ENCODE measurements at places on chromosomes 6 and 20. TPM values are rescaled to one million over a fixed set of nuclear protein-coding genes. Genes with fewer than 3 reads are reported as not detected.

Gene CGA
- total RNA-seq, result not detected

Gene GRM1
- not detected for total RNA-seq

Gene GPR63
- not detected for total RNA-seq

Gene NHSL1
- 22.7 TPM for total RNA-seq

Gene ULBP2
- total RNA-seq, result 9.6 TPM

Gene VIP
- total RNA-seq, result 0.91 TPM

Gene B3GALT4
- 3.3 TPM for total RNA-seq

Gene ISM1
- total RNA-seq, result not detected

Gene TDRD6
- not detected for total RNA-seq

Gene CRISP2
- not detected for total RNA-seq

Gene DCBLD1
- 37.4 TPM for total RNA-seq

Gene BHLHE23
- not detected for total RNA-seq

Gene CALHM5
- total RNA-seq, result 11.4 TPM

Gene PACSIN1
- total RNA-seq, result not detected

Gene CALHM4
- 0.46 TPM for total RNA-seq

Gene PGC
- total RNA-seq, result not detected

Gene LAMA2
- 43.3 TPM for total RNA-seq

Gene ULBP3
- 6.1 TPM for total RNA-seq

Gene SNPH
- total RNA-seq, result 4.9 TPM

Gene OPN5
- total RNA-seq, result not detected

Gene AKAP12
- 340 TPM for total RNA-seq

Gene TRAPPC3L
- under 0.01 TPM for total RNA-seq

Gene HRH3
- not detected for total RNA-seq

Gene PACRG
- total RNA-seq, result not detected

Gene CENPW
- 28.9 TPM for total RNA-seq

Gene HAO1
- total RNA-seq, result not detected

Gene C6orf141
- total RNA-seq, result 2.7 TPM

Gene SLC2A10
- total RNA-seq, result 13.3 TPM

Gene RSPH3
- total RNA-seq, result 1.5 TPM

Gene SLC22A16
- total RNA-seq, result not detected

Gene KCNB1
- under 0.01 TPM for total RNA-seq

Gene ZNFX1
- total RNA-seq, result 26.0 TPM

Gene PDE7B
- 18.8 TPM for total RNA-seq

Gene GNAS-AS1
- total RNA-seq, result 0.15 TPM

Gene GSTA2
- not detected for total RNA-seq

Gene LY6G6C
- total RNA-seq, result not detected

Gene ABCF1
- total RNA-seq, result 44.2 TPM

Gene ATG5
- 66.6 TPM for total RNA-seq

Gene MRPL18
- 133 TPM for total RNA-seq

Gene ANKRD66
- not detected for total RNA-seq

Gene OR2H2
- not detected for total RNA-seq

Gene JAG1
- total RNA-seq, result 98.8 TPM

Gene KIF13A
- total RNA-seq, result 34.5 TPM

Gene ACTL10
- 3.6 TPM for total RNA-seq

Gene TNXB
- under 0.01 TPM for total RNA-seq

Gene NRSN1
- not detected for total RNA-seq

Gene ATXN1
- 13.0 TPM for total RNA-seq

Gene DDX43
- total RNA-seq, result 0.65 TPM

Gene UNC5CL
- under 0.01 TPM for total RNA-seq

Gene GJA10
- total RNA-seq, result not detected

Gene TSBP1
- total RNA-seq, result not detected

Gene NKX2-2
- total RNA-seq, result not detected

Gene PTCRA
- total RNA-seq, result not detected

Gene NFATC2
- total RNA-seq, result 0.65 TPM

Gene CLPSL1
- total RNA-seq, result not detected

Data from epithelial cell of umbilical artery (primary cell).